CD4-positive, alpha-beta T cell treated with Interleukin-12 subunit alpha and Interleukin-12 subunit beta, for 1 hour (primary cell): ENCODE measurements at places on chromosomes 11 and 22.

- DNase-seq: no peak
Measured at GRCh38 chr22:44245438-44245837, 64.7 kb downstream of the PARVG start.

GRCh38 chr11:13209379-13209778 lies 68.2 kb upstream of the BMAL1 start:
- DNase-seq: no peak

GRCh38 chr11:5690736-5691135 lies 1.1 kb downstream of the TRIM22 start:
- DNase-seq: no peak

- DNase-seq: no peak
Measured at GRCh38 chr11:16036218-16036617, 320.1 kb downstream of the SOX6 start.

- no peak for DNase-seq
Measured at GRCh38 chr11:6378640-6378989, 11.7 kb upstream of the SMPD1 start.
